ENCODE measurements at places on chromosomes 1 and 21.

DNA sequence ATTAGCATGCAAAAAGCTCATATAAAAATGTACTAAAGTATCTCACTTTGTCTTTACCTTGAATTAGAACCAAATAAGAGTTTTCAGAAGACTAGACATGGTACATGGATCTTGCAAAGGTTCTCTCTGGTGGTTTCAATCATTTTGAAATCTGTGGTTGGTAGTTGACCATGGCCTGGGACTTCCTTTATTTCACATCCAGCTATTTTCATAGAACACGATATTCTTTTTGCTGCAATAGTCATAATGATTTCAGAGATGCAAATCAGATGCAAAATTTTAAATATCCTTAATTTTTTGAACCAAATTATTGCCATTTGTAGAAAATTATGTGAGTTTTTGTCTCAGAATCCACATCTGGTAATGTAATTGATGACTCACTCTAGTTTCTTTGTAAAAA is 375.1 kb upstream of the ZP4 start:
- DNase-seq, result no peak

- peak; percentile 98 for DNase-seq
These were observed 57.8 kb downstream of the EPB41 start for GRCh38 chr1:28971980-28972771.

- DNase-seq, result peak; percentile 87
These were observed 183.6 kb upstream of the RUNX1 start for GRCh38 chr21:35232545-35233176.

- no peak for DNase-seq
These were observed 12.7 kb downstream of the TESK2 start for GRCh38 chr1:45478121-45478814.

- peak; percentile 81 for DNase-seq
These were observed 16.0 kb downstream of the YARS1 start for GRCh38 chr1:32801096-32801715.

- DNase-seq, result no peak
These were observed 9.4 kb downstream of the LDLRAD2 start for GRCh38 chr1:21821385-21822019.

- peak; percentile 17 for DNase-seq
These were observed 1.0 kb downstream of the TMEM201 start for GRCh38 chr1:9589719-9590157.

- peak; percentile 68 for DNase-seq
These were observed 3.6 kb downstream of the CERS2 start for GRCh38 chr1:150970808-150971582.

- peak; percentile 59 for DNase-seq
These were observed 34.1 kb downstream of the TP53BP2 start for GRCh38 chr1:223811634-223812101.

DNA sequence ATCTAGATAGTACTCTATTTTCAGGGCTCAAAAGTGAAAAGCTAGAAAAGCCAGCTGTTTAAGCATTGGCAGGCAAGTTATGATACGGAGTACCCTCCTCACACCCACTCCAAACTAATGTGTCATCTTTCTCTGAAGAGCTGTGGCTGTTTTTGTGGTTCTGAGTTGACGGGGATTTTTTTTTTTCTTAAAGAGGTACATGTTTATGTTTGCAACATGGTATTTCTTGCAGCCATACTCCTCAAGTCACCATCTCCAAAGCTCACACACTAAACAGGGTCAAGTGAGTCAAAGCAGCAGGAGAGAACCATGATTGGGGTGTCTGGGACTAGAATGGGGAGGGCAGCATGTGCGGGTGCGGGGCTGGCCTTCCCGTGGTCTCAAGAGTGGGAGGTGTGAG is 347.2 kb downstream of the DISC1 start:
- DNase-seq, result no peak

Data from EH (cell line).